Neural progenitor cell (in vitro differentiated cells): ENCODE measurements at places on chromosomes 6 and 20.
A peak's percentile ranks its signal among the peaks of the same experiment; 100 is the strongest.

DNA sequence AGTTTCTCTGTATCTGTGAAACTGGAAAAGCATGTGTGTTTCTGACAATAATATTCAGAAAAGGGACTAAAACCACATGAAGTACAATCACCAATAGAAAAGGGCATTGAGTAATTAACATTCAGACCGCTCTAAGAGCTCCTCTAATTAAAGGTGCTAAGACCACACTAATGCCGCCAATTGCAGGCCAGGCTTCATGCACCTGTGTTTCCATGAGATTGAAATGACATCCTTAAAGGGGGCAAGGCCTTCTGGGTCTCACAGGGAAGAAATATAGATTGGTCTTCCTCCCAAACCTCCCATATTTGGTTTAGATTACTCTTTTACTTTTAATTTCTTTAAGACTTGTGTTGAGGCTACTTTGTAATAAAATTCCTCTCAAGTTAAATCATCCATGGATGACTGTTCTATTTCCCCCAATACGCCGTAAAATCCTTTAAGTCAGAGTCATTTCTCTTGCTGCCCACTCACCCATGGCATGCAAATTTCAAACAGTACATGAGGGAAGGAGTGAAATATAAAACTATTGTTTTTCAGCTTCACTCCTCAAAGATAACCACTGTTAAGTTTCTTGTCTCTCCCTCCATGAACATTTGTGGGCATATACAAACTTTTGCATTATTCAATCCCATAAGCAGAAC is 110.6 kb downstream of the UBE3D start:
- DNase-seq: no peak

- DNase-seq: no peak
Measured at GRCh38 chr6:148864941-148865340, 118.1 kb downstream of the UST start.

DNA sequence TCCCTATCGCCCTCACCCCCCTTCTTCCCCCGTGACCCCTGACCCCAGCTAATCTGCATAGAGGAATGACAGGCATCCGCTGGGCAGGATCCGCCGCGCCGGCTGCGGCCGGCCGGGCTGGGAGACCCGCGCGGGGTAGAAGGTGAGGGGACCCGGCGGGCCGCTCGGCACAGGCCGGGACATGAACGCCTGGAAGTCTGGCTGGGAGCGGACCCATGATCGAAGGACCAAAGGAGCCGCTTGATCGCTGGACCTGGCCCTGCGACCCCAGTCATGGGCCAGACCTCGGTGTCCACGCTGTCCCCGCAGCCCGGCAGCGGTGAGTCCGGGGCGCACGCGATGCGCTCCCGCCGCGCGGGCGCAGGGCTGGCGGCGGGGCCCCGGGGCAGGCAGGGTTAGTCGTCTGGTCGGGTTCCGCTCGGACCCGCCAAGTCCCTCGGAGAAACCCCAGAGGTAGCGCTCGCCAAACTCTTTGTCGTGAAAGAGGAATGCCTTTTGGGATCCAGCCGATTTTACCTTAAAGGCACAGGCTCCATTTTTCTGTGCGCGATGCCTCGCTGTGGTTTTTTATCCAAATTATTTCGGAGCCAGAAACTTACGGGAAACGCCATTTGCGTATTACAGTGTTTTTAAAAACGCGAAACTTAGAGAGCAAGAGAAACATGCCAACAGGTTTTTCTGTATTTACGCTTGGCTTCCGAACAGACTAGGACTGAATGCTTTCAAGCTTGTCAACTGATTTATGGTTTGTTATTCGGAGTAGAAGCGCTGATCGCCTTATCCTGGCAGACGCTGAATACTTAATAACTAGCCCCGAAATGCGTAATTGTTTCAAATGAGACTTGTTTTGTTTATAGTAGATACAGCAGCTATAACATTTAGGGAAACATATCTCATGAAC is at the start of gene PHACTR2:
Gene PHACTR2, plus strand, starts transcription at position 75 of the 901 bp plus-strand sequence. Its CDS starts 199 bp downstream, at position 274.
- peak; percentile 96 for DNase-seq

DNA sequence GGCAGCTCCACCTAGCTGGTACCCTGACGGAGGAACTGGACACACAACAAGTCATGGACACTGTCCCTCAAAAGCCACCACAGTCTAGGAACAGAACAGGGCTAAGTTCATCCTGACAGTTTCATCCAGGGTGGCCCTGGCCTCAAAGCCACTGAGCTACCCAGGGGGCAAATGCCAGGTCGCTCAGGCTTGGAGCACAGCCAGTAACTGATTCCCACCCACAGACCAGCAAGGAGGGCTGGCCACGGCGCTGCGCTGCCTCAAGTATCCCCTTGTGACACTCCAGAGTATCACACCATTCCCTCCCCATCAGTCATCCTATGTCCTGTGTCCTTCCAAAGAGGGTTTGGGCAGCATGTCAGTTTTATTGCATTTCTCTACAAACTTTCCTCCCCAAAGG is 72.2 kb downstream of the GINS1 start:
- DNase-seq: no peak

DNA sequence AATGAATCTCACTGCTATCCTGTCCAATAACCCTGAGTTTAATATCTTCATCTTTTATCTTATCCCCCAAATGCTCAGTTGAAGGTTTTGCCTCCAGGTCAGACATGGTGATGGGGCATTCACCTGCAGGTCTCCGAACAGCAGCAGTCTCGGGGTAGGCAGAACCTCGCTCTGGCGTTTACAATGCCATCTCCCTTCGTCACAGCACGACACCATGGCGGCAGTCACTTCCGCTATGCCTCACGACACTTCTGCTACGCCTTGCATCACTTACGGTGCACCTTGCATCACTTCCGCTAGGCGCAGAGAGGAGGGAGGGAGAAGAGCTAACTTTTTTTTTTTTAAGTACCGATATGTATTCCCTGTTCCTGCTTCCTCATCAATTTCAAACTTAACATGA is 194.9 kb downstream of the BCAS1 start:
- DNase-seq: no peak

DNA sequence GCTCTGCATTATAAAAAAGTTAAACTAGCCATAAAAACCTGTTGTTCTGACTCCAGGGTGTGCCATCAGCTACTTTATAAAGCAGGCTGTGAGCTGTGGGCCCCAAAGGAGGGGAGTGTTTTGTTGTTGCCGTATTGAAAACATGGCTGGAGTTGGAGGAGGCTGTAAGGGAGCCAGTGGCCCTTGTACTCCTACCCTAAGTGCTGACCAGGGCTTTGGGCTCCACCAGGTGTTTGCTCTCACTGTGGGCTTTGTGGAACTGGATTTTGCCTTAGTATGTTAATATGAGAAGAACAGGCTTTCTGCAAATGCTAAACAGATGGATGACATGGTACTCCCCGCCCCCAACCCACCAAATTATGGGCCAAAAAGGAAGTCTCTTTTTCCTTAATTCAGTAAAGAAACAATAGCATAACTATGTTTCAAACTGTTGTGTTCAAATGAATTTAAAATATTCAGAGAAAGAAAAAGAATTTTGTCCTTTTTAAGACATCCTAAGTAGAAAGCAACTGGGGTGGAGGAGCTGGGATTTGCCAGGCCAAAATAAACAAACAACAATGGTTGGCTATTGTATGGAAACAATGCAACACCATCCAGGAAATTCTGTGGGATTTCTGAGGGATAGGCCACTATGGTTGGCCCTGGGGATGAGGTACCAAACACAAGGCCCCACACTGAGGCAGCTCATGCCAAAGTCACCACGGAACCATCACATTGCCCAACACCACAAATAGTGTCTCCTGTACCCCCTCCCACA is 63.3 kb downstream of the PLCG1 start:
- no peak for DNase-seq

DNA sequence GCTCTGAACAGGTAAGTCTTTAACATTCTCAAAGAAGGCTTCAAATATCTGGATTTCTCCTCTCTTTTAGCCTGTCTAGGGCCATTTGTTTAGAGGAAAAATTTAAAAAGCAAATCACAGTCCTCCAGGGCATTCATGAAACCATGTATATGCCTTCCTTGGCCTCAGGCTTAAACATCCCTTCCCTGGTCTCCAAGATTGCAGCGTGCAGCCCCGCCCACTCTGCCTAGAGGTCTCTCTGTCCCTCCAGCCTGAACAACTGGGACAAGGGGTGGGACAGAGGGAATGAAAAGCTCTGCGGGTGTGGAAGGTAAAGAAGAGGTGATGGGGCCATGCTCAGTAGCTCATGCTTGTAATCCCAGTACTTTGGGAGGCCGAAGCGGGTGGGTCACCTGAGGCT is 9.8 kb upstream of the CBFA2T2 start:
- DNase-seq: peak; percentile 28

GRCh38 chr20:41017448-41018042 is 11.1 kb upstream of the TOP1 start:
- DNase-seq: no peak

GRCh38 chr20:22984606-22985005 is 50.5 kb upstream of the SSTR4 start:
- no peak for DNase-seq

GRCh38 chr6:129717277-129717676 is 7.3 kb upstream of the ARHGAP18 start:
- no peak for DNase-seq

DNA sequence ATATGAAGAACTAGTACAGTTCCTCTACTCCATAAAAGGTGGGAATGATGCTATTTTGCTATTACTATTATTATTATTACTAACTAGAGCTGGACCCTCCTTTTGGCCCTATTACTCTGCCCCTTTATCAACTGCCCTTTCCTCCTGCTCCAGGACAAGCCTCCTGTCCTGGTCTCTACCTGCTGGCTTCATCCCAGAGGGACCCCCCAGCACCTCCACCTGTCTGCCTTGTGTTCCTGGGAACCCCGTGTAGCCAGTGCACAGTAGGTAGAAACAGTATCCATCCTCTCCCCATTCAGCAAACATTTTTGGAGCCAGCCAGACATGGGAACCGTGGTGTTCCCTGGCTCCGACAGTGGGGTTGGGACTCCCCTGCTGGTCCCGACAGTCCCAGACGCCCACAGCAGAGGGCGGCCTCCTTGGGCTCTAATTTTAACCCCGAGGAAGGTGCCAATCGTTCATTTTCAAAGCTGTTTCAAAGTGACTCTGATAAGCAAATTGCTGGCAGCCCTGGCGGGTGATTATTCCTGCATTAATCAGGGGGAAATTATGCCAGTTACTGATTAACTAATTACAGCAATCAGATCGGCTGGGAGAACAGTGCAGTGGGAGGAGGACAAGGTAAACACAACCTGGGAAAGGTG is 44.2 kb upstream of the MDGA1 start:
- DNase-seq: peak; percentile 56

- no peak for DNase-seq
Measured at GRCh38 chr6:43460032-43460431, 4.7 kb upstream of the DLK2 start.

GRCh38 chr20:62487561-62488354 is 12.0 kb upstream of the GATA5 start:
- DNase-seq: no peak

GRCh38 chr20:36154700-36155628 is at the start of gene EPB41L1:
EPB41L1 (plus strand) TSS chr20:36154740; CDS start chr20:36173778, 19,038 bp downstream.
- peak; percentile 56 for DNase-seq

DNA sequence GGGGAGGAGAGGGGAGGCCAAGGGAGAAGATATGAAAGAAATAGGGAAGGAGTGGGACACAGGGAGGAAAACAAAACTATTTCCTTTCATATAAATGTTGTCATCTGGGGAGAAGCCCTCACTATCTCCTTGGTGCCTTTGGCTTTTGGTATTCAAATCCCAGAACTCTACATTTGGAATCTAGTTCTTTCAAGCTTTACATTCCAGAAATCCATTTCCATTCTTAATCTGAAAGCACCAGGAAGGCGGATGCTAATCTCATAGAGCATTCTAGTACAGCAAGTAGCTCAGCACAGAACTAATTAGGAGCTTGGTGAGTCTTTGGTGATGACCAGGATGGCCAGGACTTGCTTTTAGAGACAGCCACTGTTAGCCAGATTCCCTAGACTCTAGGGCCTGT is 177.9 kb downstream of the KIF16B start:
- no peak for DNase-seq

GRCh38 chr6:140032189-140032588 is 657.7 kb upstream of the CITED2 start:
- no peak for DNase-seq

DNA sequence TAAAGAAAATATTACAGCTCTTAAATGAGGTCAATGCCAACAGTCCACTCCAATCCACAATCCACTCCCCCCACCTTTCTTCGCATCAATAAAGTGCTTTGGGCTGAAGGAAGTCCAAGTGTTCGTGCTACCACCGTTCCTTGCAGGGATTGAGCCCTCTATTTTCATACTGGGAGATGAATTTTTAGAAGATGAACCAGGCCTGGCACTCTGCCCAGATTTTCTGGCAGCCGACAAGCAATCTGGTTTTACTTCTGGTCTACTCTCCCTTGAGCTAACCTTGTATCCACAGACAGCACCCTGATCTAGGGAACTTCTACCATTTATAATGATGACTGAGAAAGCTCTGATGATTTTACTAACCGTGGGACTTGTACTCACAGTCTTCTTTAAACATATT is 72.3 kb downstream of the BTBD9 start:
- DNase-seq: no peak

DNA sequence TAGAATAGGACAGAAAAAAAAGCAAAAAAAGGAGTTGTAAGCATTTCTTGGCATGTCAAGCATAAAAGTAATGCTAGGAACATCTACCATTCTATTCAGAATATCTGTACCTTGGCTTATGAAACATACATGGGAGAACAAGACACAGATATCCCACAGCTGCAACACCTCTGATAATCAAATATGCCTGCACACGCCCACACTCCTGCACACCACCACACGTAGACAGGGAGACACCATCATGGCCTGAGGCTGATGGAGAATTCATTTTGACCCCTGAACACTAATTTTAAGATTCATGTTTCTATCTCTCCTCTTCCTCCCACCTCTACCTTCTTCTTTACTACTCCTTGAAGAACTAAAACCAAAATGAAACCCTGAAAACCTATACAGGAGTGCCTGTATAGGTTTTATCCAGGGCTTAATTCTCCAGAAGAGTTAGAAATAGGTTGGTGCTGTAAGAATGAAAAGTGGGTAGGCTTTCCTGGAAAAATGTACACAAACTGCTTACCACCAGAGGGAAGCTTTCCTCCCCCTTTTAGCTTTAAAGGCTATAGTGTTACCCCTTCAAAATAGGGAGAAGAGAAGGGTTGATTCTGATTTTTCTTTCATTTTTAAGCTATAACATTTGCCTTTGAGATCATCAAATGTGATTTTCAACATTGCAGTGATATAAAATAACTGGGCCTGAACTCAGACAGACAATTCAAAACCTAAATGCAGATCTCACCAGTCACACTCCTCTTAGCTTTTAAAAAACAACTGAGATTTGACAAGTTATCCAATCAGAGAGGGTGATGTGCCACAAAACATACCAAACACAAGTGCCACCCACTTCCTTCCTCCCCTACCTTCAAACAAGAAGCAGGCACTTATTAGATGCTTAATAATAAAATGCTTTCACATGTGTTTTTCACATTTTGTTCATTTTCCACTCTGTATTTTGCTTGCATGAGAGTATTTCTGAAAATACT is 57.9 kb downstream of the ELOVL5 start:
- DNase-seq: no peak

GRCh38 chr6:108640104-108640503 is 79.4 kb downstream of the FOXO3 start:
- DNase-seq: no peak

- DNase-seq: no peak
Measured at GRCh38 chr6:132969196-132969595, 154.8 kb downstream of the RPS12 start.
